ENCODE measurements at places on chromosomes 11 and 22. TPM values are rescaled to one million over a fixed set of nuclear protein-coding genes. Genes with fewer than 3 reads are reported as not detected.

DNA sequence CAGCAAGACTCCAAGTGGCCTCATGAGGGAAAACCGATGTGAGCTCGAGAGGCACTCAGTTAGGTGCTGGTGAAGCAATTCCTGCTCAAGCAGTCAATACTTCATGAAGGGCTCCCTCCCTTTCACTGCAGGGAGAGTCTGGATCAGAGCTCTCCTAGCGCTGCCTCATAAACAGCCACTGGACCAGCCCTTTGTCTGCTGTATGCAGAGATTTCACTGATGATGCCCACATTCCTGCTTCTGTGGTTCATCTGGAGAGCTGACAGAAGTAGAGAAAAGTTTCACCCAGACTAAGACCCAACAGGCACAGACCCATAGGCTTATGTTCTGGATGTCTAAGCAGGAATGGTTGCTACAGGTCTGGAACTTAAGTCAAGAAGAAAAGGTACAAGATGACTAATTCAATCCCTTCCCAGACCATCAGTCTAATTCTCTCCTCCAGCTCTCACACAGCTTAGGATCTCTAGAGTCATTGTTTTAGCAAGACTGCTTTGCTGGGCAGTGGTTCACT, 4.0 kb downstream of the UCP2 start:
- DNase-seq = no peak

SYT13 gene
- total RNA-seq = not detected

FOLR1 gene
- total RNA-seq = not detected

DNA sequence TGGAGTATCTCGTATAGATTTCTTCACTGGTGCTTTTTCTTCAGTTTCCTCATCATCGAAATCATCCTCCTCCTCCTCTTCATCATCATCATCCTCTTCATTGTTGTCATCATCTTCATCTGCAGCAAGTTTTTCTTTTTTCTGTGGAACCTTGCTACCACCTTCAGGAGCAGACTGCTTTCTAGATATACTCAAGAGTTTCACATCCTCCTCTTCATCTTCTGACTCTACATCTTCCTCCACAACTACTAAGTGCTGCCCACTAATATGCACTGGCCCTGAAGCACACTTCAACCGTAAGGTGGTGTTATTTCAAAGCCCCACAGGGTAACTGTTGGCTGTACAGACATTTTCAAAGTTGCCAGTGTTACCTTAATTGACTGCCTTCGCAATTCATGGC, 17.1 kb downstream of the OR2AT4 start:
- DNase-seq = no peak

HBB gene
- total RNA-seq = not detected

GRCh38 chr22:50236731-50237409, 8.0 kb downstream of the TUBGCP6 start:
- DNase-seq = no peak

DNA sequence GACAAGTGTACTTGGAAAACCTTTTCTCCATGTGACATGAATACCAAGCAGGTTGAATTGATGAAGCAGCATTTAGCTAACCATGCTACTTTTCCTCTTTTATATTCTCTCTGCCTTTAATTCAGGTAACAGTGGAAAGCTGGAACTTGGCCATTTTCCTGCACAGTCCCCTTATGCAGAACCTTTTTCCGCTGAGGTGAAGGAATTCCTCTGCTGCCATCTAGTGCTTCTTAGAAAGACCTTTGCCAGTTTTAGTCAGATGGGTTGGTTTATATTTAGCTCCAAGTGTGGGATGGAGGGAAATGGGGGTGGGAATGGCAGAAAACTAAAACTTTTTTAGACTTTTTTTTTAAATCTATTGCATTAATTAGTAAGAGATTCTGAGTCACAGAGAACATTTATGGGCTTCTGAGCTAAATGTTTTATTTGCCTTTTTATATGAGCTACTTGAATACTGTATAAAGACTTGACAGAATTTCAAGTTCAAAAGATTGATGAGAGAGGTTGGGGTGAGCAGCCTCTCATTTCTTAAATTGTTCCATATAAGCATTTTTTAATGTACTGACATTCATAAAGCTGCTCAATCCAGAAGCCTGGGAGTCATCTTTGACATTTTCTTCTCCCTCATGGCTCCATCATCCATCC, 153.9 kb upstream of the ZC3H12C start:
- DNase-seq = no peak

Measured in activated T-cell treated with anti-CD3 and anti-CD28 coated beads, Interleukin-2, amount 50 U/mL, for 72 hours (primary cell).